Cortex of kidney (tissue), 1 donor: ENCODE measurements at places on chromosomes 7 and 10.

DNA sequence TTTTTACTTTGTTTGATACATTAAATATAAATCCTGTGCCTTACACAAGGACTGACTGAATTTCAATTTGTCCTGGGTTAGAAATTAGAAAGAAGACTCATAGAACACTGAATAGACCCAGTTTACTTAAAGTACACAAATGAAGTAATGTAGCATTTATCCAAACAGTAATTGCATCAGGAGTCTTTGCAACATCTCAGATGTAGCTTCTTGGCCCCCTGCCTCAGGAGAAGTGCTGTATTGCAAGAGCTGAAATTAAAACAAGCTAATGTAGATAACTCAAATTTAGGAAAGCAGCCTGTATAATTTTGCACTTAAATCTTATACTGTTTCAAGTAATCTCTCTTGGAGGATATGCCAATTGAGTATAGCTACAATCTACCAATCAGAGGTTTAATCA is 54.3 kb upstream of the KCND2 start:
- no peak for DNase-seq

DNA sequence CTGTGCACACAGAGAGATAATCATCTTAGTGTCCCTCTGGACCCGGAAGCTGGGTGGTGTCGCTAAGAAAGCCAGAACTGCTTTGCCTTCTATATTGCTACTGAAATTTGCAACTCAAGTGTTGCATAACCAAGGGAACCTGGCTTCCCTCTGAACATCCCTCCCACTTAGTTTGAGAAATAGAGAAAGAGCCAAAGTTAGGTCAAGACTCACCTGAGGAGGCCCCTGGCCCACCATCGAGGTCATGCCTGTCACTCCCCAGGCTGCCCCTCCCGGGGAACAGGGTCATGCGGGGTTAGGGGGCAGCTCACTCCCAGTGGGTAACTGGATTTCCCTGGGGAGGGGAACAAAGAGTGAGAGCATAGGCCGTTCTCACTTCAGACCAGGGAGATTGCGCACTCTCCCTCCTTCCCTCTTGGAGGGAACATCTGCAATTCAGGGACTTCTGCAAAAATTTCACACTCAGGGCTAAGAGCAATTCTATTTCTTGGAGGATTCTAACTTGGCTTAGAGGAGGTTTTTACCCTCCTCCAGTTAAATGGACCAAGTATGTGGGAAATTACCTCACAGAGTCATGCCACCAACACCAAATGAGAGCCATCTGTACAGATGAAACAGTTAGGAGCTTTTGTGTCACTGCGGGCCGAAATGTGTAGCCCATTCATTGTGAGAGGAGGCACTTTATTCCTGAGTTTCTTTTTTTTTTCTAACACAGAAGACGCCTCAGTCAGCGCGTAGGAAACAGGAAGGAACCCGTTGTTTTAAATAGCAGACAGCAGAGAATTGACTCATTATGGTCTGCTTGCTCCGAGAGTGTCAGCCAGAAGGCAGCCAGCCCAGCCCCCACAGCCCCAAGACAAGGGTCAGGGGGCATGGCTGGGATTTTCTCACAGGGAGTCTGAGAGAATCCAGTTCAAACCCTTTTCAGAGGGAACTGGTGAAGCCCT is 221.3 kb downstream of the ARHGAP12 start:
- no peak for DNase-seq

- no peak for DNase-seq
Observed at GRCh38 chr7:66894463-66895080, 26.5 kb upstream of the TMEM248 start.

DNA sequence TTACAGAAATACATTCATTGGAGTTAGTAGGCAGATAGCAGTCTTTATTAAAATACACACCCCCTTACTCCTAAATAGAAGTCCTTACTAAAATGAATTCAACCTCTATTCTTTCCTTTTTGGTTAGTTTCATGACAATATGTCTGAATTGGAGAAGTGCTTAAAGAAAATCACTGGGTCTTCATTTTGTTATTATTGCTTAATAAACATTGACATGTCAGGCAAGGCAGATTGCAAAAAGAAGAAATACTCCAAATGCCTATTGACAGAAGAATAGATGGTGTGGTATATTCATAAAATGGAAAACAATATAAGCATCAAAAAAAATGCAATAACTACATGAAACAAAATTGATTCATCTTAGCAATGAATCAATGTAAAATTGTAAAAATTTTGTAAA is 135.5 kb downstream of the TMEM26 start:
- no peak for DNase-seq

- no peak for DNase-seq
Observed at GRCh38 chr10:15146366-15146765, 22.1 kb downstream of the NMT2 start.

DNA sequence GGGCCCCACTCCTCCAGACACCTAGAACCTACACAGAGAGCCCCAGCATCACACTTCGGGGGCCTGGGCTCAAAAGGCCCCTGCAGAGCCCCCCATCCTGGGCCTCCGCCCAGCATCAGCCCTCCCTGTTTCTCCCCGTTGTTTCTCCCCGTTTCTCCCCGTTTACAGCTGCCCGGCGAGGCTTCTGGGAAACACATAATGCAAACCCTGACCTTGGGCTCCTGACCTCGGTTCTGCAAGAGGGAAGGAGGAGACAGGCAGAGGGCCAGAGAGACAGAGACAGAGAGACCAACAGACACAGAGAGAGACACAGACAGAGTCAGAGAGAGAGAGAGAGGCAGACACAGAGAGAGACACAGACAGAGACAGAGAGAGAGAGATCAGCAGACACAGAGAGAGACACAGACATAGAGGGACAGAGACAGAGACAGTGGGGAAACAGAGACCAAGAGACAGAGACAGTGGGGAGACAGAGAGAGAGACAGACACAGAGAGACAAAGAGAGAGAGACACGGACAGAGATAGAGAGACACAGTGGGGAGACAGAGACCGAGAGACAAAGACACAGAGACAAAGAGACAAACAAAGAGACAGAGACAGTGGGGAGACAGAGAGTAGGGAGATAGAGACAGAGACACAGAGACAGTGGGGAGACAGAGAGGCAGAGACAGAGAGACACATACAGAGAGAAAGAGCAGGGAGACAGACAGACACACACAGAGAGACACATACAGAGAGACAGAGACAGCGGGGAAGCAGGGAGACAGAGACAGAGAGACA is 12.5 kb downstream of the VENTX start:
- DNase-seq = no peak

GRCh38 chr7:20440472-20441105 is 109.9 kb downstream of the ITGB8 start:
- no peak for DNase-seq

DNA sequence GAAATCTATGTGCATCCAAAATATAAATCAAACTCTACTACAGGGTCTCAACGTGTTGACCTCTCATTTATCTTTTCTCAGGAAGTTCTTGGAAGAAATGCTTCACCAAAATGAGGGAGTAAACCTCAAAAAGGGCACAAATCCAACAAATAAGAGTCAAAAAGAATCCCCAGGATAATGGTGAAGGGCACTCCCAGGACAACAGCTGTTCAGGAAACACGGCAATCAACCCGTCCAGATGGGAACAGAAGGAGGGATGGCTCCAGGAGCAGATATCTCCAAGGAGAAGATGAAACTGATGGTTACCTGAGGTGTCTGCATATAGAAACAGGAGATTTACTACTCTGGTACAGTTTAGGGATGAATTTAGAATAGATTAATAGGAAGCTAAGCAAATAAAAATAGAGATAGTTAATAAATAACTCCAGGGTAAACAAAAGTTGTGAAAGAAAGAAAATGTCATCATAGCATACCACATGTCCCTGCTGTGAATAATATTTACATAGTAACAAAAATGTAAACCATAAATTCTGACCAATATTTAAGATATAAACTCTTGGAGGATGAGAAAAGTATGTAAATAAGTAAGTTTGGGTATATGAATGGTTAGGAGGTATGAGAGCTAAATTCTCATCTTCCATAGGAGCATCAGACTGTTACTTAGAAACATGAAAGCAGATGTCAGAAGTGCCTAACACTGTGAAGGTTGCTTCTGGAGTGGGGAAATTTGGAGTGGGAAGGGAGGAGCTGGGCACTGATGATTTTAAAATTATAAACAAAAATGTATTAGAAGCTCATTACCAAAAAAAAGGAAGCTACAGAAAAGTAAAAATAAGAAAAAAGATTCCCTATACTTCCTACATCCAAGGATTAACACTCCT is 237.5 kb upstream of the HPS1 start:
- no peak for DNase-seq

- no peak for DNase-seq
Observed at GRCh38 chr10:124446830-124447750, 2.7 kb downstream of the NKX1-2 start.

DNA sequence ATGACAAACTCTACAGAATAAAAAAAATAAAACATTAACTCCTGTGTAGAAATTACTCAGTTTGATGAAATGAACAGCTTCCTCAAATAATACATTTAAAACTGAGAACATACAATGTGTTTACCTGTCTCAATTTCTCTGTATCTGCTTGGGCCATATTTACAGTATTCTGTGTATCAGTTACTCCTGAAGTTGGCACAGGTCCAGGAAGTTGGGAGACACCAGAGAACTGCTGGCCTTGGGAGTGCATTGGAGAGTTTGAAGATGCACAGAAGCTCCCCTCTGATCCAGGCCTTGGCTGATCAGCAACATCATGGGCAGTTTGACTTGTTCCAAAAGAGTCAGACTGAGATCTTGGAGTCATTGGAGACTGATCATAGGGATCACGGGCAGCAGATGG is 155.1 kb downstream of the GALNT11 start:
- DNase-seq = no peak

DNA sequence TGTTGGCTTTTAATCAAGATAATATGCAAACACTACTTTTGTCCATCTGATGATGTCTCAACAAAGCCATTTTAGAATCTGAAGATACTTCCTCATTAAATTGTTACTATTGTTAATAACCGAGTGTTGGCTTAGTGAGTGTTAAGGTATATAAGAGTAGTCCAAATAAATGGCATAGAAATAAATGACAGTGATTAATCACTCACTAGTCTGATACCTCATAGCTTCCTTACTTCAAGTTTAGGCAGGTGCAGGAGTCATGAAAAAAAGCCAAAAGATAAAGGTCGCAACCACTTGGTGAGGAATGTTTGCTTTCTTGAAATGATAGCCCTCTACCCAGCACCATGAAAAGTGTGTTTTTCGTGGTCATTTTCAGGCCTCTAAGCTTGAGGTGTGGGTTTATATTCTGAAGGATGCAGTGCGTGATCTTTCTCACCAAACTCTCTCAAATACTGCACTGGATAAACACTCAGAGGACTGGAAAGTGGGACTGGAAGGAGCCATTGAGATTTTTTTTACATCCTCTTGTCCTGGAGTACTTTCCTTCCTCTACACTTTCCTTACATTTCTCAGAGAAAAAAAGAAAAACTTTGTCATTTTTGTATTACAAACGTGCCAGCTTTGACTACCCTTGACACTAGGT is 138.1 kb downstream of the KIAA1217 start:
- DNase-seq = no peak

- no peak for DNase-seq
Observed at GRCh38 chr10:30842894-30843293, 188.8 kb downstream of the ZNF438 start.

GRCh38 chr7:116573541-116573940 is 48.7 kb downstream of the CAV1 start:
- DNase-seq = no peak

DNA sequence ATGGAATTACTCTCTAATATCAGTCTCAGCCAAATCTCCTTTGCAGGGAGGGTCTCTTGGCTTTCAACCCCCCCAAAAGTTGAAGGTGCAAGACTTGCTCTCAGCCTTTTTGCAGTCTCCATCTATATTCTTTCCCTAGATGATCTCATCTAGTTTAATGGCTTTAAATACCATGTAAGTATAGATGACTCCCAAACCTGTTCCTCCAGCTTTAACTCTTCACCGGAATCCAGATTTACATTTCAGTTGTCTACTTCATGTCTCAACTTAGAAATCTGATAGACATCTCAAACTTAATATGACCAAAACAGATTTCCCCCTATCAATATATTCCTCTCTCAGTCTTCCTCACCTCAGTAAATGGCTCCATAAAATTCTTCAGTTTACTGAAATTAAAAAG is 9.9 kb upstream of the TAS2R41 start:
- DNase-seq = no peak

DNA sequence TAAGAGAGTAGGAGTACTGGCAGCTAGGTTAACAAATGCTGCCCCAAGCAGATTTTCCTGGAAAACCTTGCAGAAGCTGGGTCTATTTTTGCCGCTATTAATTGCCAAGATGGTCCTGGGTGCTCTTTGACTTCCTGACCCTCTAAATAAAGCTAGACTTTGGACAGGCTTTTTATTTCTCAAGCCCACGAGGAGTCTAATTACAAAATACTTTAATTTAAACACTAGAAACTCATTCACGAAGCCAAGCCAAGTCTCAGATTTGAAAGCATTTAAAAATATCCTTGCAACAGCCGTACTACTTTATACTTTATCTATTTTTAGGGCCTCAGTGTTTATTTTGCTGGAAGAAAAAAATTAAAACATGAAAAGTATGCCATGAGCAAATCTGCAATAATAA is 45.1 kb downstream of the TMEM26 start:
- no peak for DNase-seq

DNA sequence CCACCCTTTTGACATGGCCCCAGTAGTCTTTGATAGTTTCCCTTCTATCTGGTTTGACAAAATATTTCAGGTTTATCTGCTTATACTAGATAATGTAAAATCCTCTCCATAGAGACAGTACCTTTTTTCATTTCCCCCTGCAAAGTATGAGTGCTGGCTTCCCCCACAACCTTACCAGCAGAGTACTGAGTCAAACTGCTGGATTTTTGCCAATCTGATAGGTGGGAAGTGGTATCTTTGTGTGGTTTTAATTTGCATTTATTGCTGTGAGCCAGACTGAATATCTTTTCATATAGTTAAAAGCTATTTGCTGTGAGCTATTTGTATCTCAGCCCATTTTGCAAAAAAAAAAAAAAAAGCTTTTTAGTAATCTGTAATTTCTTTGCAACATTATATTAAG is 32.1 kb upstream of the HECTD2 start:
- no peak for DNase-seq

DNA sequence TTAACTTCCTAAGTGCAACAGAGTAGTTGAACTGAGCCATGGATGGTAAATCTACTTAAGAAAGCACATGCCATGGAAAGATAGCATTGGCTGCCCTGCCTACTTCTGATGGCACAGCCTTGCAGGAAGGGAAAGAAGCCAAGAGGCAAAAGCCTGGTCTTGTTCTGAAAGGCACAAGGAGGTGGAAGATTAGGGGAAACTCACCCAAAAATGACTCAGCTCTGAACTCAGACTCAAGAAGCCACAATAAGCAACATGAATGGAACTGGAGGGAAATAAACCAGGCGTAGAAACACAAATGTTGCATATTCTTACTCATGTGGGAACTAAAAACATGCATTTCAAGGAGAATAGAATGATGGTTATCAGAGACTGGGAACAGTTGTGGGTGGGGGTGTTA is 20.8 kb upstream of the ALOX5 start:
- no peak for DNase-seq

- no peak for DNase-seq
Observed at GRCh38 chr7:30162622-30163124, 27.9 kb downstream of the MTURN start.

GRCh38 chr7:82715344-82715743 is 271.8 kb upstream of the CACNA2D1 start:
- no peak for DNase-seq
